ENCODE measurements at places on chromosomes 2 and 18. TPM values are rescaled to one million over a fixed set of nuclear protein-coding genes. Genes with fewer than 3 reads are reported as not detected.

DNA sequence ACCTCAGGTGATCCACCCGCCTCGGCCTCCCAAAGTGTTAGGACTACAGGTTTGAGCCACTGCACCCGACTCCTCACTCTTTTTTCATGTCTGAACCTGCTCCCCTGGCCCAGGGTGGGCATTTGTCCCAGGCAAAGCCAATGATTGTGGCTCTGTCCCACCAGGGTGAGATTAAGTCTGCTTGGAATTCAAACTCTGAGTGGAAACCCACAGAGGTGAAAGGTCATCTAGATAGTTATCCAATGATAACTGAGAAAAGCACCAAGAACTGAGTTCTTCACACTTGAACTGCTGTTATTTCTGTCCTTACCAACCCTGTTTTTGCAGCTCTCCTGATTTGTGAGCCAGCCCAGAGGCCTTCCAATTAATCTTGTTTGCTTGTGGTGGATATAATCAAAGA lies 62.4 kb upstream of the ACVR1 start:
- DNase-seq: no peak

GRCh38 chr18:50879302-50880118 lies 592 bp downstream of the ME2 start:
- peak; percentile 42 for DNase-seq

GRCh38 chr18:38933322-38933721 lies 1367.7 kb upstream of the CELF4 start:
- DNase-seq: no peak

GRCh38 chr2:83837823-83838222 lies 621.3 kb downstream of the SUCLG1 start:
- no peak for DNase-seq

DNA sequence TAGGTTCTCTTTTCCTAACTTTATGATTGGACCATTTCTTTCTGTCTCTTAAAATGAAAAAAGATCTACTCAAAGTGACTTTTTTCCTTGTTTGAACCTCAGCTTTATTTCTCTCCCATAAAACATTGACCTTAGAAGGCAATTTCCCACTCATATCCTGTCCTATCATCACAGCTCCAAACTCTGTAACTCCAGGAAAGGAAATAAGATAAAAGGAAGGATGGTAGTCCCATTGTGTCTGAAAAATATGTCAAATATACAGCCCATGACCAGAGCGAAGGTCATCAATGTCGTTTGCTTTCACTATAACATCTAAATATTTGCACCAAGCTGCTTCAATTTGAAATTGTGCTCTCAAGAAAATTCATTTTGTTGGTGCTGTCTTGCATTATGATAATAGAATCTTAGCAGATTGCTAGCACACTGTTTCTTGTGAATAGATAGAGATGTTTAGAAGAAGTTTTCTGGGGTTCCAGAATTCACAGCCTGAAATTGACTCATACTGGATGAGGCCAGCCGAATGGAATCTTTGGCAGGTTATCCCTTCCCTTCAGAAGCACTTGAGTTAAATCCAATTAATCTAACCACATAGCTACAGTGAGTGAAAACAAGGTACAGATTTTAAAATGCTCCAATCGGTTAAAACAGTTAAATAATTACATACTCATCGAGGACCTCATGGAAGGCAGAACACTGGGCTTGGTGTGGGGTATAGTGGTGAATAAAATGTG lies 95.1 kb downstream of the CRIM1 start:
- no peak for DNase-seq

- DNase-seq: no peak
Measured at GRCh38 chr2:38301969-38302702, 74.9 kb downstream of the ATL2 start.

GRCh38 chr18:44123743-44124142 lies 556.9 kb upstream of the SETBP1 start:
- no peak for DNase-seq

DNA sequence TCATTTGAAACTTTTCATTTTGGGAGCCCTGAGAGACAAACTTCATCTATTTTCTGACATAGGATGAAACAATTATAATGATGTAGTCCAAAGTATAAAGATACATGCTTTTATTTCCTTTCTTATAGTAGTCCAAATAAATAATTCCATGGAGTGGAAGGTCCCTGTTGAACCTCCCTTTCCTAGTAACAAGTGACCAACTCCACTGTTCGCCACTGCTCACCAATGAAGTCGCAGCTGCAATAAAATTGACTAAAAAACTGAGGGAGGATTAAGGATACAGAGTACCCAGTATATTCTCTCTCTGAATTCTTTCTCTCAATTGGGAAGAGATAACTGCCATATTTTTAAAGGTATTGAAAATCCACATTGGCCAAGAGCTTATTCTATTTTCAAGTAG lies 14.1 kb downstream of the SERPINB7 start:
- DNase-seq: no peak

GRCh38 chr2:22491442-22491841 lies 893.5 kb upstream of the KLHL29 start:
- no peak for DNase-seq

- DNase-seq: no peak
Measured at GRCh38 chr2:181275643-181276070, 181.5 kb upstream of the ITGA4 start.

GRCh38 chr2:224127871-224128501 lies 88.9 kb upstream of the SERPINE2 start:
- no peak for DNase-seq

GRCh38 chr18:44850001-44850400 lies 169.3 kb downstream of the SETBP1 start:
- peak; percentile 67 for DNase-seq

DNA sequence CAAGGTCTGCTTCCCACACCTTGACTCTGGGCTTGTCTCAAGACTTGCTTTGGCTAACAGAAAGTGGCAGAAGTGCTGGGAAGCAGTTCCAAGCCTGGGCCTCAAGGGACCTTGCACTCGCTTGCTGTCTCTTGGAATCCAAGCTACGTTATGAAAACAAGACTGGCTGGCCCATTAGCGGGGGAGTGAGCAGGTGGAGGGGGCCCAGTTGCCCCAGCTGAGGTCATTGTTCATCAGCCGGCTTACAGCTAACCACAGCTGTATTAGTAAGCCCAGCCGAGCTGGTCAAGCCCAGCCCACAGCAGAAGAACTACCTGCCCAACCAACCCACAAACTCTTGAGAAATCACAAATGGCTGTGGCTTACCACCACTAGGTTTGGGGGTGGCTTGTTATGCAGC lies 63.1 kb downstream of the MARCO start:
- DNase-seq: no peak

DNA sequence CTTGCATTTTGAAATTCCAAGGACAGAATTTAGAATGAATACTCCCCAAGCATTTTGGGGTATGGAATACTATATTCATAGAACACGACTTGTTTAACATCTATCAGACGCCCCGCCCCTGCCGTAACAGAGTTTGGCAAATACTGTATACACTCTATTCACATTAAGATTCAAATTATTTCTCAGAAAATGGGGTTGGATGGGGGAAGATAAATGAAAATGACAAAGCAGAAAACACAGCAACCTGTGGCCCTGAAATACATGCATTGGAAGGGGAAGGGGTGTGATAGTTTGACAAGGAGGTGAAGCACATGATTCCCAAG lies 634.6 kb upstream of the SLC39A10 start:
- DNase-seq: no peak

GRCh38 chr2:74146929-74147726 lies 584 bp downstream of the BOLA3 start:
- DNase-seq: no peak

DNA sequence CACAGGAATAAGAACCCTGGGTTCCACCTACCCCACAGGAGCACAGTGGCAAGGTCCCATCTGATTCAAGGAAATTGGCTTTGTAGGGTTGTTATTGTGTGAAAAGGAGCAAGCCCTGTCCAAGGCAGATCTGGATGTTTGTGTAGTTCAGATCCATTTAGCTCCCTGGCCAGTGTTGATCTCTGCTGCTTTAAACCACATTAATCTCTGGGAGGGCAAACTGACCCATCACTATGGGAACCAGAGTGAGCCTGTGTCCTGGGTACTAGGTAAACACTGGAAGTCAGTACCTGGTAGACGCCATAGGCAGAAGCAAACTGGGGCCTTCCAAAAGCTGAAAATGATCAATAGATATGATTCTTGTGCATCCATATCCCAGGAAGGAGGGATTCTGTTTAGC lies 271.5 kb upstream of the EPAS1 start:
- no peak for DNase-seq

DNA sequence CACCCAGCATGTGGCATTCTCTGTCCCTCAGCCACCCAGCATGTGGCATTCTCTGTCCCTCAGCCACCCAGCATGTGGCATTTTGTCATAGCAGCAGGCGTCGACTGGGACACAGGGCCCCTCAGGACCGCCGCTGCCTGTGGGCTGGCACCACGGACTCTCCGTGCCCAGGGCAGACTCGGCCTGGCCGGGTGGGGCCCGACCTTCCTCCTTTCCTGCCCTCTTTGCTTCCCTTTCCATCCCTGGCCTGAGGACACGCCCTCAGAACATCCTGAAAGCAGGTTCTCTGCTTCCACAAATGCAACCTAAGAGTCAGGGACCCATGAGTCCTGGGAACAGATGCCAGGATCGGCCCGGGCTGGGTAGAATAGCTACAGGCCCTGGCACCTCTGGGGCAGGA lies 291.4 kb upstream of the SALL3 start:
- DNase-seq: no peak

DNA sequence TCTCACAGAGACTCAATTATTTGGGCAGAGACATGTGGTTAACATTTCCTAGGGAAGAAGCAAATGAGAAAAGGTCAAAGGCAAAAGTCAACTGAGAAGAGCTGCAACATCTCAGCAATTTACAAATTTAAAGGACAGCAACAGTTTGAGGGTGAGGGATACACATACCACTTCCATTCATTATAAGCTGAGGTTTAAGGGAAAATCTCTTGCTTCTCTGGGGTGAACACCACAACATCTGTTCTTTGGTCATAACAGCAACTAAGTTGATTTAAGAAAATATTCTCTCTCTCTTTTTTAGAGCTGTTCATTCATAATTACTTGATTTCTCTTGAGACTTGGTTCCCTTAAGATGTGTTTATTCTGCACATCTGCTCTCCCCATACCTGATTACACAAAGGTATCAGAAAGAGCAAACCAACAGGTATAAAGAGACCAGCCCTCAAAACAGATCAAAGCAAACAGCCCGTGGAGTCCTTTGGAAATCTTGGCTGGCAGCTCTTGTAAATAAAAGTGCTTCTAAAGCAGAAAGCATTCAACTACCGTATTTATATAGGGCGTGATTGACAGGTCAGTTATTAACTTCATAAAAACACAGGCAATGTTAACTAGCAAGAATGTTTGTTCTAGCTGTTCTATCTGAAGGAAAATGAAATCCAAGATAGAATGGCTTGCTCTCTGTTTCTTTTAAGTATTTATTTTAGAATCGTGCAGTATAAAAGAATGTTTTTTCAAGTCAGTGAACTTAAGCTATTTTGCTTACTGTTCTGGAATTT lies 132.8 kb downstream of the THADA start:
- DNase-seq: no peak

DNA sequence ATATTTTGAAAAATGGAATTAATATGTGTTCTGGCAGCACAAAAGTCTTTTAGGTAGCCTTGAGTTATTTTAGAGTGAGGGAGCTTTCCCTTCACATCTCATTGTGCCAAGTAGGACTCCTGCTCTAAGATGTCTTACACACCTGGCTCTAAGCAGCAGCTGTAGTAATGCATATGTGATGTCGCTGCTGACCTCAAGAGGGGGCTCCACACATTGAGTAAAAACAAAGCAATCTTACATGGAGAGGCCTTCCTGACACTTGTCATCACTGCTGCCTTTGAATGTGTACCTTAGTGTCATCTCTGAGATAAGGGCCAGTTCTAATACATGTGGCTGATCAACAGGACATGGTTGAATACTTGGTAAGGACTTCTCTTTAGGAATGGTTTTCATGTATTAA lies 75.8 kb downstream of the ACTR3 start:
- DNase-seq: no peak

GRCh38 chr2:167253025-167253424 lies 364.7 kb downstream of the XIRP2 start:
- DNase-seq: no peak

- DNase-seq: no peak
Measured at GRCh38 chr2:12155303-12156051, 409.0 kb downstream of the LPIN1 start.

- DNase-seq: no peak
Measured at GRCh38 chr18:6885006-6885481, 155.5 kb downstream of the ARHGAP28 start.

GRCh38 chr2:184371641-184372040 lies 226.7 kb upstream of the ZNF804A start:
- no peak for DNase-seq

GRCh38 chr18:3869848-3870247 lies 419.9 kb downstream of the TGIF1 start:
- no peak for DNase-seq

- no peak for DNase-seq
Measured at GRCh38 chr2:224802407-224802806, 86.2 kb upstream of the CCDC195 start.

DNA sequence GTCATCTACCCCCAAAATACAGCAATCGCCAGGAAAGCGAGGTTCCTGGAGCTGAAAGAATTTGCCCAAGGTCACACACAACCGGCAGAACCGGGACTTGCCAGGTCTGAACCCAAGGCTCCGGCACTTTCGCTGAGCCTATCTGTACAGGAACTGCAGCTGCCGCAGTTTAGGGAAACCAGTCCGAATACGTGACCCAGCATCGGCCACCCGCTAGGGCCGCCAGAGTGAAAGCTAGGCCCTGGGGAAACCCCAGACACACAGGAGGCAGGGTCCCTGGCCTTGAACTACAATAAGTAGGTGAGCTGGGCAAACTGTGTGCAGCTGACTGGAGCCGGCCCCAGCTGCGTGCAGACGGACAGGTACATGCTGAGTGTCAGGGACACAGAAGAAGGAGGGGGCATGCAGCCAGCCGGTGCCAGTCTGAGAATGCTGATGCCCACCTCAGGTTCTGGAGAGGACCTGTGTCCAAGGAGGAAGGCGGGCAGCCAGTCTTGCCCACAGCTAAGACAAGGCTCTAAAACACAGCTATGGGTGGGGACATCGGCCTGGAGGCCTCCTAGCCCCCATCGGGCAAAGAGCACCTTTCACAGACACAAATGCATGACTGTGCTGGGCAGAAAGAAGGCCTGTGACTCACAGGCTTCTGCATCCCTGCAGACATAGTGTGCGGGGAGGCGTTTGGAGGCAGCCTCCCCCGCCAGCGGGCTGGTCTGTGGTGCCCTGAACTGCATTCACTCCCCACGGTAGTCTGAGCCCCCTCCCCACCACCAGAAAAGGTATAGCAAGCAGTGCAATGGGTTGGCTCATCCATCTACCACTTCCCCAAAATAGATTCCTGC lies 107.4 kb upstream of the ID2 start:
- no peak for DNase-seq

GRCh38 chr2:180359522-180360282 lies 352.6 kb upstream of the CWC22 start:
- no peak for DNase-seq

Gene SLC9A2
- 0.29 TPM for polyA plus RNA-seq

Gene ZNF396
- 3.8 TPM for polyA plus RNA-seq

Gene CERKL
- polyA plus RNA-seq: 7.1 TPM

Gene ZNF804A
- polyA plus RNA-seq: 0.07 TPM

Gene GALNT14
- polyA plus RNA-seq: 4.6 TPM

Gene POTEC
- not detected for polyA plus RNA-seq

Gene HOXD8
- 1.5 TPM for polyA plus RNA-seq

Gene XPO1
- 357 TPM for polyA plus RNA-seq

Gene ANKRD30BL
- 0.81 TPM for polyA plus RNA-seq

Gene CAVIN2
- 104 TPM for polyA plus RNA-seq

Gene DSG4
- not detected for polyA plus RNA-seq

Gene RFTN2
- 35.5 TPM for polyA plus RNA-seq

Gene UGT1A8
- polyA plus RNA-seq: not detected

Gene DYNAP
- 0.18 TPM for polyA plus RNA-seq

All from right lung (tissue), 10 donors.